Esophagus squamous epithelium (tissue), 5 donors: ENCODE measurements at places on chromosomes 7 and 10. TPM values are rescaled to one million over a fixed set of nuclear protein-coding genes. Genes with fewer than 3 reads are reported as not detected.

The HABP2 gene
- total RNA-seq = not detected

DNA sequence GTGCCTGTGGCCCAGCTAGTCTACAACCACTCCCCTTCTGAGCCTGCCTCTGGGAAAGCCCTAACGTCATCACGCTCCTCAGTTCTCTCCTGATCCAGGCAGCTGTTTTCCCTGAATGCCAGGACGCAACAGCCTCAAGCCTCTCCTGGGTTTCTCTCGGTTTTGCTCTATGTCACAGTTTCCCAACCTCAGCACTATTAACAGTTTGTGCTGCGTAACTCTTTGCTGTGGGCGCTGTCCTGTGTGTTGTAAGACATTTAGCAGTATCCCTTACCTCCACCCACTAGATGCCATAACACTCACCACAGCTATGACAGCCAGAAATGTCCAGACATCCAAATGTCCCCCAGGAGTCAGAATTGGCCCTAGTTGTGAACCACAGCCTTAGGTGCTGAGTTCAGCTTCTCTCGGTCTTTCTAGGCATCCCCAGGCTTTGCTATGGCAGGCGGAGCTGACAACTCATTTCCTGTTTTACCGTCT lies 226.3 kb upstream of the NPVF start:
- H3K4me1 ChIP-seq = peaks cover 3% of the 10 kb centered on the region
- H3K4me3 ChIP-seq = no peak overlapping the region
- no peaks in the 10 kb centered on the region for H3K27me3 ChIP-seq
- no peak for DNase-seq
- no peaks in the 10 kb centered on the region for H3K36me3 ChIP-seq
- peak overlapping the region; percentile 45 for H3K27ac ChIP-seq

The IFIT1B gene
- not detected for total RNA-seq

DNA sequence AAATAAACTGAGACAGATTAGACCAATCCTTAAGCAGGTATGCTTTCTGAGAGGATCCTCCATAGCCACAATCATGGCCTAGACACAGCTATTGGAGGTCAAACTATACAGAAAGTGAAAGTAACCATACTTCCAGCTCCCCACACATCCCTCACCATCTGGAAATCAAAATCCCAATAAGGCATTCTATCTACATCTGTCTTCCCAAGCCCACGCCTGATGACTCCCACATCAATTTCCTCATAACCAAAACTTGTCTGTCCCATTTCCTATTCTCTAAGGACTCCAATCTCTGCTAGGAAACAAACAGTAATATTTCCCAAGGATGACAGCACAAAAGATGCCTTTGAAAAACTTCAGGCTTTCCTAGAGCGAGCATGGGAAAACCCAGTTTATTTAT lies 247.3 kb upstream of the HPS1 start:
- no peak overlapping the region for H3K27ac ChIP-seq
- no peak for DNase-seq
- H3K36me3 ChIP-seq = no peaks in the 10 kb centered on the region
- H3K4me1 ChIP-seq = no peaks in the 10 kb centered on the region

DNA sequence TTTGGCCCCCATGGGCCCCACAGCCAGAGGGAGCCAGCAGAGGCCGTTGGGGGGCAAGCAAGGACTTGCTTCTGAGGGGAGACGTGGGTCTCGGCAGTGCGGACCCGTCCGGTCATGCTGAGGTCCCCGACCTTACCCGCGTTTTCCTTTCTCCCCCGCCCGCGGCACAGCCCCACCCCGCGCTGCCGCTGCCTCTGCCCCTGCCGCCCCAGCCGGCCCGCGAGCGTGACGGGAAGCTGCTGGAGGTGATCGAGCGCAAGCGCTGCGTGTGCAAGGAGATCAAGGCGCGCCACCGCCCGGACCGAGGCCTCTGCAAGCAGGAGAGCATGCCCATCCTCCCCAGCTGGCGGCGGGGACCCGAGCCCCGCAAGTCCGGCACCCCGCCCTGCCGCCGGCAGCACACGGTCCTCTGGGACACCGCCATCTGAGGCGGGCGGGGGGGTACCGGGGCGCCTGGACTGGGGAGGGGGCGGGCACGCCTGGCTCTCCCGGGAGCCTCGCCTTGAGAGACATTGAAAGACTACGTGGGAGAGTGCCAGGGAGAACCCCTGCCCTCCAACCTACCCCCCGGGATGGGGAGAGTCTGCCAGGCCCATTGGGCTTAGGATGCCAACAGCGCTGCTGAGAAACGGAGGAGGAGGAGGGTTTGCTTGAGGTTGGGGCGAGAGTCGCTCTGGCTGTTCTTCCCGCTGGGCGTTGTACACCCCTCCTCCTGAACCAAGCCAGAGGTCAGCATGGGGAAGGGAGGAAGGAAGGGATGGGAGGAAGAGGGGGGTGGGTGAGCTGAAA lies 9.9 kb downstream of the NYAP1 start:
- H3K4me3 ChIP-seq = peak overlapping the region; percentile 45
- peak overlapping the region; percentile 14 for H3K27ac ChIP-seq

The GPER1 gene
- total RNA-seq = 1.9 TPM
